ENCODE measurements at places on chromosomes 4 and X.

DNA sequence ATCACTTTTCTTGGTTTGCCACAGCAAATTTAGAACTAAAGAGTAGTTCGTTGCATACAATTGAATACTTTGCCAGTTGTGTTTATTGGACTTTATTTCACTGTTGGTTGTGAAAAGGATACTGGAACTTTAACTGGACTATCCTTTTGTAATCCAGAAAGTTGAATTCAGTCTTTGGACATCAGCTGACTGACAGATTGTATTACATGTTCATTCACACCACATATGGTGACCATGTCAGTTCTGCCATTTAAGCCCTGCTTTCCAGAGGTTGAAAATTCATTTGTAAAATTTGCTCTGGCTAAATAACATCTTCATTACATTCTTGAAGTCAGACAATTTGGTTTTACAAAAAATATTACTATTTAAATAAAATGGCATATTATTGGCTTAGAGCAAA, 251.7 kb downstream of the CAMK2D start:
- no peak for DNase-seq

DNA sequence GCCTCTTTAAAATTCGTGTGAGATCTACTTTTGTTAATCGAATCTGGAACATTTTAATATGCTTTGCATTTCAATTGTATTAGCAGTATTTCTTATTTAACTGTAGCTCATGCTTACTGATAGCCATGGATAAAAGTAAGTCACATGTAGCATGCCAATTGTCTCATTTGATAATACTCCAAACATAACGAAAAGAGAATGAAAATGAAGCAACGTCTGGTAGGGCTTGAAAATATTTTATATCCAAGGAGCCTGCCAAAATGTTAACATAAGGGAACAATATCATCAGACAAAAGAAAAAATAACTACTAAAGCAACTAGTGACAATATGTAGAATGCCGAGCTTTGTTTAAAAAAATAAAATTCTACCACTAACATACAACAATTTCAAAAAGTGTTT, 94.1 kb upstream of the MID1 start:
- no peak for DNase-seq

GRCh38 chrX:124217304-124218251, 114.9 kb upstream of the TEX13D start:
- no peak for DNase-seq

DNA sequence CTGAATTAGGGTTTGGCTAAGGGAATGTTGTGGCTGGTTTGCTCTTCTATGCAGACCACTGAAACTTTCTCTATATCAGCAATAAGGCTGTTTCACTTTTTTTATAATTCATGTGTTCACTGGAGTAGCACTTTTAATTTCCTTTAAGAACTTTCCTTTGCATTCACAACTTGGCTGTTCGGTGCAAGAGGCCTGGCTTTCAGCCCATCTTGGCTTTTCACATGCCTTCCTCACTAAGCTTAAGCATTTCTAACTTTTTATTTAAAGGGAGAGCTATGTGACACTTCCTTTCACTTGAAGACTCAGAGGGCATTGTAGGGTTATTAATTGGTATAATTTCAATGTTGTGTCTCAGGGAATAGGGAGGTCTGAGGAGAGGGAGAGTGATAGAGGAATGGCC, 142.3 kb downstream of the SHROOM4 start:
- DNase-seq = no peak

DNA sequence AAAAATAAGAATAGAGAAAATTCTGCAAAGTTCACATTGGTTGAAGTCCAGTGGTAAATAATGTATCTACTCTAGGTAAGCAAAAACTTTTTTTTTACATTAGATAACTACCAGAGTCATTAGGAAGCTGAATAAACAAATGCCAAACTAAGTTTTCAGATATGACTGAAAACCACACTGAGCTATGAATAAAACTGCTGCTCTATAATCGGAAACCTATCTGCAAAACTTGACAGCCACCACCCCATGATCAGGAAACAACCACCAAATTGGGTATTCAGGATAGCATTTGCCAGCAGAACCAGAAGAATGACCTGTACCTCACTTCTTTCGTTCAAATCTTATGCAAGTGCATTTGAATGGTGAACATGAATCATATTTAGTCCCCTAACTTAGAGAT, 173.0 kb upstream of the TET2 start:
- no peak for DNase-seq

- DNase-seq = no peak
Measured at GRCh38 chrX:64097891-64098290, 107.6 kb downstream of the AMER1 start.

DNA sequence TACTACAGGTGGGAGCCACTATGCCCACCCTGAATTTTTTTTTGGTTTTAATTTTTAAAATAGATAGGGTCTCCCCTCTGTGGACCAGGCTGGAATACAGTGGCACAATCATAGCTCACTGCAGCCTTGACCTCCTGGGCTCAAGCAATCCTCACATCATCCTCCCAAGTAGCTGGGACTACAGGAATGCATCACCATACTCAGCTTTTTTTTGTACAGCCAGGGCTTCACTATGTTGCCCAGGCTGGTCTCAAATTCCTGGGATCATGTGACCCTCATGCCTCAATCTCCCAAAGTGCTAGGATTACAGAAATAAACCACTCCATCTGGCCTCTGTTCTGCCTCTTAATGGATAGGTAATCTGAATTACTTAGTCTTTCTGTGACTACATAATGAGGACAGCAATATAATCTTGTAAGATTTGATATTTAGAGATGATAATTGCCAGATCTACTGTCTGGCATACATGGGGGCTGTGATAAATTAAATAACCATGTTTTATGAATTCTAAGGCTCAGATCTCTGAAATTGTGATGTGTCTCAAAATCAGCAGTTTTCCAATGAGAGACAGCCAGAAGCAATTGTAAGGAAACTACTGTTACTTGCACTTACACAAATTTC, 26.7 kb downstream of the PDS5A start:
- no peak for DNase-seq

- no peak for DNase-seq
Measured at GRCh38 chr4:101357751-101358150, 10.4 kb upstream of the PPP3CA start.

DNA sequence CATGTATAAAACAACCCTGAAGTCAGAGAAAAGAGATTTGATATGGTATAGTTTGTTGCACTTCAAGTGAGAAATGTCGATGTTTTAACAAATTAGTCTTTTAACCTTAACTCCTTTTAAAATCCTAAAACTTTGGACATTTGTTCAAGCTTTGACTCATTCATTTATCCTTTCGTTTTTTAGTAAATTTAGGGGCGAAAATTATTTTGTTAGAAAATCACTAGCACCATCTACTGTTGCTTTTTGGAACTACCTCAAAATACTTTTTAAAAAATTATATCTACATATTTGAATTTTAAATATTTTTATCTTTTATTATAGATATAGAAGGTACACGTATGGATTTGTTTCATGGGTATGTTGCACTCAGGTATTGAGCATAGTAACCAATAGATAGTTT, 165.1 kb upstream of the POF1B start:
- DNase-seq = no peak

DNA sequence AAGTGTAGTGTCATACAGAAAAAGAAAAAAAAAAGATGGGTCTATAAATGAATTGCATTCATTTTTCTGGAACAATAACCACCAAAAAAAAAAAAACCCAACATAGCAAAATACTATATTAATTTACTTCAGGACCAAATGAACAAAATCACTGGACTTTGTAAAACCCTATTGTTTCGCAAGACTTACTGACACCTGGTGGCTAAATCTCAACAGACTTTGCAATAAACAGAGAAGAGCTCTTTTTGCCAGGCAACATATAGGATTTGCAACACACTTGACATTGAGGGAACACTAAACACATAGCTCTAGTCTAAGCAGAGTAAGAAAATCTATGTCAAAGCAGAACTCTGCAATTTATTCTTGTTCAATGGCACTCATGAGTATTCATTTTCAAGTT, 990.2 kb downstream of the STPG2 start:
- DNase-seq = no peak

- DNase-seq = no peak
Measured at GRCh38 chrX:7614616-7615015, 228.4 kb upstream of the VCX start.

Data from right forelimb (tissue), 1 donor.